Regular cardiac myocyte (primary cell): ENCODE measurements at places on chromosomes 3 and 15. TPM values are rescaled to one million over a fixed set of nuclear protein-coding genes. Genes with fewer than 3 reads are reported as not detected.

Gene AMIGO3
- total RNA-seq, result 0.28 TPM in 1 of 2 replicates, not detected in the other

Gene CFAP20DC
- total RNA-seq, result 2.0 and 4.4 TPM in 2 replicates

Gene OXTR
- total RNA-seq, result 15.0 and 29.9 TPM in 2 replicates

Gene CORO2B
- 8.2 and 12.3 TPM in 2 replicates for total RNA-seq

Gene RCN2
- 42.9 and 61.4 TPM in 2 replicates for total RNA-seq

Gene THRB
- 0.19 and 1.4 TPM in 2 replicates for total RNA-seq

Gene SST
- total RNA-seq, result not detected in 2 replicates

Gene LYZL4
- 0.19 TPM in 1 of 2 replicates, not detected in the other for total RNA-seq

Gene TYRO3
- total RNA-seq, result 3.4 and 5.9 TPM in 2 replicates

Gene BFSP2
- total RNA-seq, result not detected in 2 replicates

Gene OTOL1
- total RNA-seq, result not detected in 2 replicates

Gene GPR171
- 0.28 TPM in 1 of 2 replicates, not detected in the other for total RNA-seq

Gene GNAT1
- not detected in 2 replicates for total RNA-seq

Gene ARGFX
- total RNA-seq, result not detected in 2 replicates

Gene CCR1
- under 0.01 and 0.28 TPM in 2 replicates for total RNA-seq

Gene HTD2
- total RNA-seq, result 6.1 and 12.4 TPM in 2 replicates

Gene DLEC1
- total RNA-seq, result 0.28 TPM in 1 of 2 replicates, not detected in the other

Gene WNT5A
- total RNA-seq, result 36.4 and 78.6 TPM in 2 replicates

Gene ZMAT3
- 28.2 and 41.7 TPM in 2 replicates for total RNA-seq

Gene SLC6A11
- under 0.01 TPM in 2 replicates for total RNA-seq

Gene TGM4
- not detected in 2 replicates for total RNA-seq

Gene VIPR1
- total RNA-seq, result 7.7 and 22.8 TPM in 2 replicates

Gene RASGRF1
- not detected in 2 replicates for total RNA-seq

Gene SLC28A1
- under 0.01 TPM in 1 of 2 replicates, not detected in the other for total RNA-seq

Gene CLDN16
- total RNA-seq, result 0.38 and 0.56 TPM in 2 replicates

Gene CEMIP
- total RNA-seq, result 72.9 and 1,057 TPM in 2 replicates
